CD4-positive, alpha-beta T cell treated with Interferon alpha-2 for 1 hour (primary cell): ENCODE measurements at places on chromosomes 2 and 18.

DNA sequence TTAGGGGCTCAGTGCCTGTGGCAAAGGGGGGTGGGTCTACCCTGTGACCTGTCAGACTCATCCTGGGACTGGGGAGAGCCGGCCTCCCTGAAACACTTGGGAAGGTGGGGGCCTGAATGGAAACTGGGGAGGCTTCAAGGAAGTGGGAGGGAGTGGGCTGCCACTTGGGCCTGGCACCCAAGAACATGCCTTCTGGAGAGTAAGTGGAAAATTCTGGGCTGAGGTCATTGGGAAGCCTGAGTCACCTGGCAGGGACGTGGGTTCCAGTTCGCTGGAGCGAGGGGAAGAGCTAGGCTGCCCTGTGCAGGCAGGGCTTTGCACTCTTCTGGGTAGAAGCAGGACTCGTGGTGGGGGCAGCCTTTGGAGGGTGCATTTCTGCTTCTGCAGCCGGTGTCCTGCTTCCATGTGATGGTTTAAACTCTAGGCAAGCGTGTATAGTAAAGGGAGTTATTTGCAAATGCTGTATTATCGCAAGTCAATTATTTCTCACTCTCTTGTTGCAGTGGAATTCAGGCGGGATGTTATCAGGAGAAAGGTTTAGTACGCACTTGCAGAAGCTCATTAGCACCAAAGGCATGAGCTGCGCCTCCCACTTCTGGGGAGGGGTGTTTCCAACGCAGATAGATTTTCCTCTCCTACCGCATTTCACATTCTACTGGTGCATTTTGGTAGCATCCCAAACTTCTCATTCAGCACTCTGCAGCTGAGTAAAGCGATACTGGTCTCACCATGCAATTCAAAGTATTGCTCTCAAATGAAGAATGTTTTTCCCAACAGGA lies 3.8 kb downstream of the LRRFIP1 start:
- DNase-seq = no peak

- DNase-seq = no peak
These were observed 34.0 kb upstream of the CTIF start for GRCh38 chr18:48504819-48505218.

GRCh38 chr2:44191739-44192138 lies 23.1 kb downstream of the PPM1B start:
- no peak for DNase-seq

DNA sequence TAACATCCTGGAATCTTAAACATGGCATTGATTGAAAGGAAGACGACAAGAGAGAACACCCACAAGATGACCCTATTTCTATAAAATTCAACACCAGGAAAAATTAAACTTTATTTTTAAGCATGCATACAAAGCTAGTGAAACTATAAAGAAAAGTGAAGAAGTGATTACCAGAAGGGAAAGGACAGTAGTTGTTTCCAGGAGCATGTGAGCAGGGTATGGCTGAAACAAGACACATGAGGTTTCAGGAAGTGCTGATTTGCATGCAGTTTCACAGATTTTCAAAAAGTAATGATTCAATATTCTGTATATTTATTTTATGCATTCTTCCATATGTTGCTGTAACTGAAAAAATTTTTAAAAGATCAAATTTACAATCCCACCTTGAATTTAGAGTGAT lies 24.6 kb upstream of the DAW1 start:
- DNase-seq = no peak

DNA sequence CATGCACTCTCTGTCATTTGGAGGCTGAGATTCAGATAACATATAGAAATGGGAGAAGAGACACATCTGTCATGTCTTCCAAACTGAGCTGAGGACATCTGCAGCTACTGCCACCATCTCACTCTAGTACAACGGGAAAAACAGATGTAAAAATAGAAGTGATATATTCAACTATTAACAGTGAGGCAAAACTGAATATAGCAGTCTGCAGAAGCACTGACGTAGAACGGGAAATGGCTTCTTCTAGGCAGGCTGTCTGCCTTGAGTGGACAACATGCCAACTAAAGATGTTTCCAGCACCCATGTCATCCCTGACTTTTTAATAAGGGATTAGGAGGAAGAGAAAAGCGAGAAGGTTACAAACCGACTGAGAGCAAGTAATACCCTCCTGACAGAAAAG lies 51.6 kb downstream of the MRPL33 start:
- no peak for DNase-seq

DNA sequence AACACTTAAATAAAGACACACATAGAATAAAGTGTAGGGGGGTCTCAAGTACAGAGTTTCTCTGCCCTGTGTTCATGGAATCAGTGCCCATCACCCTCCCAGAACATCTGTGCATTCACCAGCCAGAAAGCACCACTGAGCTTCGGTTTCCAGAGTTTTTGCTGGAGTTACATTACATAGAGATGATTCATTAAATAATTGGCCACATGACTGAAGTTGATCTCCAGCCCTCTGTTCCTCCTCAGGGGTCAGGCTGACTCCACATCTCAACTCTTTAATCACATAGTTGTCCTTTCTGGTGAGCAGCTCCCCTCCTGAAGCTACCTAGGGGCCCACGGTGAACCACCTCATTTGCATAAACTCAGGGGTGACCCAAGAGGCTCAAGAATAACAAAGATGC lies 129.8 kb downstream of the METTL4 start:
- no peak for DNase-seq

- no peak for DNase-seq
These were observed 936.1 kb upstream of the ACVR2A start for GRCh38 chr2:146908776-146909175.

- peak; percentile 87 for DNase-seq
These were observed 97.0 kb downstream of the NEB start for GRCh38 chr2:151637271-151637781.
